ENCODE measurements at places on chromosomes 6 and 20.

GRCh38 chr6:37399795-37400490 lies 33.1 kb upstream of the CMTR1 start:
- no peak for DNase-seq

- no peak for DNase-seq
These were observed 49.6 kb upstream of the CCDC28A start for GRCh38 chr6:138724015-138724414.

DNA sequence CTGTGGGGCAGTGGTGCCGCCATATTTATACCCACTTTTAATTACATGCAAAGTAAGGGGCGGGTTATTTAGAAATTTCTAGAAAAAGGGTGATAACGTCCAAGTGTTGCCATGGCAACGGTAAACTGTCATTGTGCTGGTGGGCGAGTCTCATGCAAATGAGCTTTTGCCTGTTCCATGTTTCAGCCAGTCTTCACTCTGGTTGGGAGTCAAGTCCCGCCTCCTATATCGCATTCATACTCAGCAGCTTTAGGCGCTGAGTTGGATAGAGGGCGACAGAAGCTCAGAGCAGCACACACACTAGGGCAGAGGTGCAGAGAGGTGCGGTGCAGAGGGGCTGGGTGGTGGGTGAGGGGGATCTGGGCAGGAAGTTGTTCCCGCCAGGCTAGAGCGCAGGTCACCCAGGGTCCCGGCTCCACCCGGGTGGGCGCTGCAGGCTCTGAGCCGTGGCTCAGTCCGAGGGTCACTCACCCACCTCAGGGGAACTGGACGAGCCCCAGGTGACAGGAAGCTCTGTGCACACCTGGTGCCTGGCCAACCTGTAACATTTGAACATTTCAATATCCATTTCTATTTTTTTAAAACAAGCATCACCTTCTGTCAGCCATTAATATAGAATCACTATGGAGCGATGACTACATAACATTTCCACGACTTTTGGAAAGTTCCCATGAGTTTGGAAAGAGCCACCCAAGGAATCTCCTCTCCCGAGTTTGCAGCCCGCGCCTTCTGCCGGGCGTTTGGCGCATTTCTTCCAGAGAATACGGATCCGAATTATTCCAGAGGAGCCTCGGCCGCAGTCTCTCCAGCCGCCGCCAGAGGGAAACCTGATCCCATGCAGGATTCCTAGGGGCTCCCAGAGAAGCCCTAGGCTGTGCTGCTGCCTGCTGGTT lies 89.1 kb upstream of the PHACTR3 start:
- no peak for DNase-seq

- no peak for DNase-seq
These were observed 49.8 kb upstream of the VGLL2 start for GRCh38 chr6:117215353-117216090.
